ENCODE measurements at places on chromosomes 12 and 14. TPM values are rescaled to one million over a fixed set of nuclear protein-coding genes. Genes with fewer than 3 reads are reported as not detected.
A peak's percentile ranks its signal among the peaks of the same experiment; 100 is the strongest.

CTSG gene
- polyA plus RNA-seq = not detected

TSPAN8 gene
- not detected for polyA plus RNA-seq

DNA sequence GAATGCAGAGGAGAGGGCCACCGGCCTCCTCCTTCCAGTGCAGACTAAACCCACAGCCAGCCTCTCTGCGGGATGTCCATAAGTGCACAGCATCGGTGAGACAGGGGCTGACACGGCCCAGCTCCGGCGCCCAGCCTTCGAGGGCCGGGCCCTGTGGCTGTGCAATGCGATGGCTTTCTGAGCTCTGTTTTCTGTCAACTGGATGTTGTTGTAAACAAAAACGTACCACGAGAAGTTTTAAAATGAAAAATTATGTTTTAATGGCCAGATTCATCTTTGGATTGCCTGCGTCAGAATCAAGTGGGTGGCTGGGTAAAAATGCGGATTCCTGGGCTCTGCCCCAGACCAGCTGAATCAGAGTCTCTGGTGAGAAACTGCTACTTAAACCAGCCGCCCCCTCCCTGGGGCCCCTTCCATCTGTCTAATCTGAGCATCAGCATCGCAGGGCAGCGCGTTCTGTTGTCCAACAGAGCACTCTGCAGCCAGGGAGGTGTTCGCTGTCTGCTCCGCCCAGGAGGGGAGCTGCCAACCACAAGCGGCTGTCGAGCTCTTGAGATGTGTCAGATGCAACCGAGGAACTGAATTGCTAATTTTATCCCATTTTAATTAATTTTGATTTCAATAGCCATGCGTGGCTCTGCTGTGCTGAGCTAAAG, 133.4 kb downstream of the RFLNA start:
- DNase-seq = no peak

GRCh38 chr12:46526233-46526632, 153.7 kb upstream of the SLC38A2 start:
- DNase-seq = no peak

DNA sequence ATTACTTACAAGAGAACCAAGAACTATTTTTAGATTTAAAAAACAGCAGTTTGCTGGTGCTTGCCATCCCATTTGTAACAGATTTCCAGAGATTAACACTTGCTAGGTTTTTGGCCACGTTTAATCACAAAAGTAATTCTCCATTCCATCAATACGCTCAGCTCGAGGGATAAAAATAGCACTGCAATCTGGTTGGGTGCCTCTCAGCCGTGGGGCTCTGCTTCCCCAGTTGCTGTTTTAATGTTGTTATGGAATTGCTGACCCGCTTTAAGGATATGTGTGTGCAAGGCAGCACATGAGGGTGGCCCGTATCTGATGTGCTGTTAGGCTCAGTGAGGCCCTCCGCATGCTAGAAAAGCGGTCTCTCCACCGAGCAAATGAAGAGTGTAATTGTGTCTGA, 222.2 kb upstream of the TMEM260 start:
- DNase-seq = no peak

ANAPC5 gene
- 221 TPM for polyA plus RNA-seq

DNA sequence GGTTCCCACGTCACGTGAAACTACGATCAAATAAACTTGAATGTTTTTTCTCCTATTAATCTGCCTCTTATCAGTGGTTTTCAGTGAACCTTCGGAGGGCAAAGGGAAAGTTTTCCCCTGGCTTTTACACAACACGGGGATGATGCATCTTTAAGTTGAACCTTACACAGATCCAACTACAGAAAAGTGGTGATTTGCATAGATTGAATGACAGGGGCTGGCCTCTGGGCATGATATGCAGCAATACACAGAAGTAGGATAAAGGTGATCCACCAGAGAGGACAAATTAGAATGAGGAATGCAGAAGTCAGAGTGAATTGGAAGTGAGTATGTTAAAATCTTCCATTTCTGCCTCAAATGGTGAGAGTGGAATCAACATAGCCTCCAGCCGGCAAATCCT, 11.6 kb downstream of the GSG1 start:
- DNase-seq = no peak

GRCh38 chr12:214003-214741, at the start of gene SLC6A12:
SLC6A12 (minus strand) TSS chr12:214157; CDS start chr12:209986, 4,171 bp downstream.
- DNase-seq = no peak

TAS2R7 gene
- polyA plus RNA-seq = not detected

GRCh38 chr14:102510616-102511520, 1.3 kb upstream of the ANKRD9 start:
- DNase-seq = no peak

- DNase-seq = no peak
Measured at GRCh38 chr14:104121142-104121541, 17.2 kb upstream of the KIF26A start.

DNA sequence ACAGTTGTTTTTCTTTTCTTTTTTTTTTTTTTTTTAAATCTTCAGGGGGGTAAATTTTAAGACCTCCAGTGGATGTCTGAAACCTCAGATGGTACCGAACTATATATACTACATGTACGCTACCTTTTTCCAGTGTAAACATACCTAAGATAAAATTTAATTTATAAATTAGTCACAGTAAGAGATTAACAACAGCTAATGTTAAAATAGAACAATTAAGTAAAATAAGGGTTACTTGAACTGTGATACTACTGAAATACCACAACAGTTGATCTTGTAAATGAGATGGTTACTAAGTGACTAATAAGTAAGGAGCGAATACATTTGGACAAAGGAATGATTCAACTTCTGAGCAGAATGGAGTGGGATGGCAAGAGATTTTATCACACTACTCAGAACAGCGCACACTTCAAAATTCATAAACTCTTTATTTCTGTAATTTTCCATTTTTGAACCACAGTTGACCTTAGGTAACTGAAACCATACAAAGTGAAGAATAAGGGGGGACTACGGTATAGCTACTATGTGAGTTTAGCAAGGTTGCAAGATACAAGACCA, 80.5 kb upstream of the PCED1B start:
- no peak for DNase-seq

DNA sequence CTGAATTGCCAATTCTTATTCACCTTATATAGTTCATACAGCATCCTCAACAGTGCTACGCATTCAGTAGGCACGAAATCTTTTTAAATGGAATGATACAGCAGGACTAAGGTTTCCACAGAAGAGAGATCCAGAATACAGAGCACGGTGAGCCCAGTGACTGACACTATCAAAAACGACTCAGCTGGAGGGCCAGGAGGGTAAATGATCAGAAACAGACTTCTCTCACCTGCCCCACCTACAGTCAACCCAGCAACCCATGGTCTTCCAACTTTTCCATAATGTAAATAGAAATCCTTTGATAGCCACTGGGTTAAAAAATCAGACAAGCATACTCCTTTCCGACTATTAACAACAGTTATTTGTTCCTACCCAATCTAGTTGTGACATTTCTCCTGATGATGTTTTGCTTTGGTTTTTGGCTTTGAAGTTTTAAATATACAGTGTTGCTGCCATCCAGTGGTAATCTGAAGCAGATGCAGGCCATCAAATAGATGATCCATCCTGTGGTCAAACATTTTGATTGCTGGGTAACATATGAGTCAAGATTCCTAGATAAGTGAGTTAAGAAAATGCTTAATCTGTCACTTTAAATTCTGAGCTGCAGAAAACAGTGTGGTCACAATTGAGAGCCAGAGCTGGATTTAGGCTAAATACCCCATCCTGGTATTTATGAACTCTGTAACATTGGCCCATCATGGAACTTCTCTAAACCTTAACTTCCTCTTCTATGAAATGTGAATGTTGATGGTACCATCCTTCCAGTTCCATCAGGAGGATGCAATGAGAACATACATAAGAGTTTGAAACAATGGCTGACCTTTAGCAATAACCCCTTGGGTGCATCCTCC, 42.0 kb downstream of the GPHB5 start:
- DNase-seq = no peak

- DNase-seq = no peak
Measured at GRCh38 chr12:185576-185955, 28.4 kb downstream of the SLC6A12 start.

ASPG gene
- not detected for polyA plus RNA-seq

SENP1 gene
- polyA plus RNA-seq = 19.6 TPM

GRCh38 chr12:52791271-52792184, 4.4 kb downstream of the KRT3 start:
- no peak for DNase-seq

WDHD1 gene
- polyA plus RNA-seq = 50.5 TPM

DNA sequence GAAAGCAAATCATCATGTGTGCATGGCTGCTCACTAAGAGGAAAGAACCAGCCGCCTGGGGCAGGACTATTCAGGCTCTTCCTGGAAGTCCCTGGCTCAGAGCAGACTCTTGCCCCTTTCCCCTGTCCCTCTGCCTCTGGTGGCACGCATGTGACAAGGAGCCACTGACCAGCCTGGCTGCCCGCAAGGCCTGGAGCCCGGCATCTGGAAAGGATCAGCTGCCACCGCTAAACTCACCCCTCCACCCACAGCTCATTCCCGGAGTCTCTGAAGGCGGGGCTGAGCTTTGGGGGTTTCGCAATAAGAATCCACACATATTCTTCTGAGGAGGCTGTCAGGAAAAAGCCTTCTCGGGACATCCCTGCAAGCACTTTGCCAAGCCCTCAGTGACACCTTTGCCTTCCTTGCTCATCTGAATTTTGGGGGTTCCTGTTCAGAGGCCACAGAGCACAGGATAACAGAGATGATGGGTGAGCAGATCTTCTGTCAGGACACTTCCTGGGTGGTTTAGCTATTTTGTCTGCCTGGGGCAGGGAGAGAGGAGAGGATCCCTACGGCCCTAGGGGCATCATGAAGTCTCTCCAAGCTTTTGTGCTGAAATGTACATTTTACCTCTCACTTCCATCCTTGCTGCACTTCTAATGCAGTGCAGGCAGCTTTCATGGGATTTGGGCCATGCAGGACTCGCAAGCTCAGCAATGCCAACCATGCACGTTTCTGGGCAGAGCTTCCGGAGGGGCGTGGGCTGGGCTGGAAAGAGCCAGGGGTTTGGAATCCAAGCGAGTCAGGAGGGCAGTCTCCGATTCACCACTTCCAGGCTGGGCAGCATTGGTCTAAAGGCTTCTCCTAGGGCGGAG, 124.8 kb upstream of the MAP1LC3B2 start:
- DNase-seq = no peak

GRCh38 chr14:50932592-50933495, 11.4 kb downstream of the PYGL start:
- no peak for DNase-seq

- DNase-seq = no peak
Measured at GRCh38 chr12:21529456-21529855, 3.4 kb downstream of the SPX start.

DNA sequence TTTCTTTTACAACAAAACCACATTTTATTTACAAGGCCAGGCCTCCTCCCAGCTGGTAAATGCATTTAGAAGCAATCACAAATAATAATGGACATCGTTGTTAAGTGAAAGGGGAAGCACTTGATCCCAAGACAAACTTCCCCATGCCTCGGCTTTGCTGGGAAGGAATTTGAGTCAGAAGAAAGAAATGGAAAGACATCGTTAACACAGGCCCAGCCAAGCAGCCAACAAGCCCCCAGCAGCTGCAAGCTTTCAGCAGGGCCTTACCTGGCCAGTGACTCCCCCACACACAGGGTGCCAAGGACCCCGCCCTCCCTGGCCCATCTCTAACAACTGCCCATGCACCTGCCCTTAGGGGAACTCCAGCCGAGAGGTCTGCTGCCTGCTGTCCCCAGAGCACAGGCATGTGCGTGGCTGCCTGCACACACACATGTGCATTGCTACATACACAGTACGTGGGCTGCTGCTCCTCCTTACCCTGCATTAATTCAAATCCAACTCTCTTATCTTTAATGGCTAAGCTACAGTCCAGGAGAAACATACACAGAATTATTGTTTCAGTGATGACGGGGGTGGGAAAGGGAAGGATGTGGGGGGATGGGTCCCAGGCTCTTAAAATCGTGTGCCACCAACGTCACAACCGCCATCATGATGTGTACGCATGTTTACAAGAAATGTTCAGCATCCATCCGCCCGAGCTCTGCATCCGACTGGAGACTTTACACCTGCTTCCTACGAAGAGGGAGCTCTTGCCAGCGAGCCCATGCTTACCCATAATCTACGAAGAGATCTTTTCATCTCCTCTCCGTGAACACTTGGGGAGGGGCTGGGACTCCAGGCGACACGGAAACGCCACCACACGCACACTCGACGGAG, 9.8 kb downstream of the BCL11B start:
- no peak for DNase-seq

- no peak for DNase-seq
Measured at GRCh38 chr12:639566-639965, 23.7 kb downstream of the NINJ2 start.

DNA sequence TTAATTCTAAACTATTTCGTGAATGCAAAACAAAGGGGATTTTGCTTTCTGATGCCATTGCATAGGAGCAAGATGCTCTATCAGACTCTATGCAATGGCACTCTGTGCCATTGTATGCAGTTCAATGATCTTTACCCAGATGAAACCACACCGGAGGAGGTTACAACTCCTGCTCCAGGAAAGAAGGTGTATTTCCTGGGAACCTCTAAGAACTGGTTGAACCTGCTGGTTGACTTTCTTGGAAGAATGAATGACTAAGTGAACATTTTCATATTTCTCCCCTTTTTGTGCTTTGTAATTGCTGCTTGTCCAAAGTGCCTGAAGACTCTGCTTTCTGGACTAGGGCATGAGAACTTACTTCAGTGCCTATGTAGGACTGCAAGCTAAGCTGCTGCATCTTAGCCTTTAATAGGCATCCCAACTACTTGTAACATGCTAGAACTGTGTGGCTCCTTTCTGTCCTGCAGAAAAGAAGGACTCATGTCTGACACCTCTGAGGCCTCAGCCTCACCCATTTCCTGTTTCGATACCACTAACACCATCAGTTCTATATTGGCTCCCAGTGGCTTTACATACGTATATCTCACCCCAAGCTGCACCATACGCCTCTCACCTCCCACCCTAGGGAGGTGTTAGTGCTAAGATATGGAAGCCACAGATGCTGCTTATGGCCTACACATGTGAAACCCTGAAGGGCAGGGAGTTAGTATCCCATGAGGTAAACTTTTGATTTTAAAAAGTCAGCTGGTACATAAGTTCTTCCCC, 193.5 kb upstream of the CNOT2 start:
- DNase-seq = peak; percentile 68

MGP gene
- 0.21 TPM for polyA plus RNA-seq

- DNase-seq = no peak
Measured at GRCh38 chr12:913919-914698, 35.4 kb downstream of the RAD52 start.

- DNase-seq = no peak
Measured at GRCh38 chr12:26723379-26724308, 109.3 kb downstream of the ITPR2 start.

PHETA1 gene
- polyA plus RNA-seq = 0.59 TPM

DNA sequence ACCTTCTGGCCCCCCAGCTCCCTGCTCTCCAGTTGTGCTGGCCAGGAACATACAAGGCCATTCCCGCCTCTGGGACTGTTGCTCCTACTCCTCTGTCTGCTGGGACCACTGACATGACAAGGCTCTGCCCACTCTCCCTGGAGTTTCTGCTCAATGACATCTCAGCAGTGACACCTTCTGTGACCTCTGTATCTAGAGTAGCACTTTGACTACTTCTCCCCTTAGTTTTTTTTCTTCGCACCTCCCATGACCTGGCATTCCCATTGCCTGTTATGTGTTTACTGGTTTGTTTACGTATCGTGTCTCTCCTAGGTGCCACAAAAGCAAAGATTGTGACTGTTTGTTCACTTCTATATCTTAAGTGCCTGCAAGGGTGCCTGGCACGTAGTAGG, 40.1 kb upstream of the TMEM263 start:
- DNase-seq = no peak

GALNT9 gene
- not detected for polyA plus RNA-seq

PTPRB gene
- 0.29 TPM for polyA plus RNA-seq
